Activated CD8-positive, alpha-beta T cell treated with anti-CD3 and anti-CD28 coated beads, Interleukin-2, amount 10 ng/mL, durations not matched to agents 7 days and 5 days (primary cell): ENCODE measurements at places on chromosomes 16 and 17. TPM values are rescaled to one million over a fixed set of nuclear protein-coding genes. Genes with fewer than 3 reads are reported as not detected.
A peak's percentile ranks its signal among the peaks of the same experiment; 100 is the strongest.

GRCh38 chr17:44004761-44005526 is 522 bp downstream of the NAGS start:
- DNase-seq = peak; percentile 34

GRCh38 chr16:11672206-11673090 is 4.2 kb downstream of the SNN start:
- DNase-seq = peak; percentile 75

DNA sequence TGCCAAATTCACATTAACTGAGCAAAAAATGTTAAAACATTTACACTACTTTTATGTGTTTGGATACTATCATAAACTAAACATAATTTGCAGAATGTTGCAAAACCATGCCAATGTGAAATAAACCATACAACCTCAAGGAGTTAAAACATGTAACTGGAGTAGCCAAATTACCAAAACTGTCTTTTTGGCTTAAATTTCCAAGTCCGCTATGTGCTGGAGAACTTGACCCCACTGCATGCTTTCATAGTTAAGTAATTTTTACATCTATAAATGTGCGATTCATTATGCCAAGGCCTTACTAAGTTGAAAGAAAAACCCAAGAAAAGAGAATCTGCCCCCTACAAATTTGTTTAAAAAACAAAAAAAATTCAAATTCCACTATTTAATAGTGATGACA is 28.2 kb downstream of the BRD7 start:
- DNase-seq = no peak

The SMTNL2 gene
- not detected for total RNA-seq

DNA sequence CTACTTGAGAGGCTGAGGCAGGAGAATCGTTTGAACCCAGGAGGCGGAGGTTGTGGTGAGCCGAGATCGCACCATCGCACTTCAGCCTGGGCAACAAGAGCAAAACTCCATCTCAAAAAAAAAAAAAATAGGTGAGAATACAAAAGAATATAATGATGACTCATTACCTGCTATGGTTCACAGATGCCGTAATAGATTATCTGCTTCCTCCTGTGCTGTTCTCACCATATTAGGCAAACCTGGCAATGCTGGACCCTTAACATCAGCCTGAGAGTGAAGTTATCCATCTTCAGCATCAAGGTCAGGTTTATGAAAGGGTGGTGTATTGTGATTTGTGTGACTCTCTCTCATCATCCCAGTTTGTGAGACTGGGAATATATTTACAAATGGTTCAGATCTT is 271.3 kb upstream of the CPHXL start:
- no peak for DNase-seq

GRCh38 chr16:17227278-17227677 is 243.5 kb downstream of the XYLT1 start:
- DNase-seq = no peak

- no peak for DNase-seq
These were observed 23.4 kb downstream of the ACSM1 start for GRCh38 chr16:20673882-20674683.

The FBXO47 gene
- not detected for total RNA-seq

DNA sequence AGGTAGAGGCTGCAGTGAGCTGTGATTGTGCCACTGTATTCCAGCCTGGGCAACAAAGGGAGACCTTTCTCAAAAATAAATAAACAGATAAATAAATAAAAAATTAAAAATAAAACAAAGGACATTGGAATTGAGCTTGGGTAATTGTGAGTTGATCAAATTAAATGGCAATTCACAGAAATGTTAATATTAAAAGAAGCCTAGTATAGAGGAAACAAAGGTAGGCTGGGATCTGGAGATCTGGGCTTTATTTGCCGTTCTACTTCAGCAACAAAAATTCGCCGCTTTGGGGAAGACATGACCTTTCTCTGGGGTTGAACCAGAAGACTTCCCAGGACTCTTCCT is 332 bp upstream of the VPS25 start:
- no peak for DNase-seq

GRCh38 chr17:78962345-78962983 is 17.3 kb downstream of the LGALS3BP start:
- DNase-seq = no peak

- peak; percentile 67 for DNase-seq
These were observed 5.3 kb downstream of the RPL13 start for GRCh38 chr16:89565506-89566372.

- DNase-seq = no peak
These were observed 51.3 kb upstream of the CCL1 start for GRCh38 chr17:34414339-34414738.

DNA sequence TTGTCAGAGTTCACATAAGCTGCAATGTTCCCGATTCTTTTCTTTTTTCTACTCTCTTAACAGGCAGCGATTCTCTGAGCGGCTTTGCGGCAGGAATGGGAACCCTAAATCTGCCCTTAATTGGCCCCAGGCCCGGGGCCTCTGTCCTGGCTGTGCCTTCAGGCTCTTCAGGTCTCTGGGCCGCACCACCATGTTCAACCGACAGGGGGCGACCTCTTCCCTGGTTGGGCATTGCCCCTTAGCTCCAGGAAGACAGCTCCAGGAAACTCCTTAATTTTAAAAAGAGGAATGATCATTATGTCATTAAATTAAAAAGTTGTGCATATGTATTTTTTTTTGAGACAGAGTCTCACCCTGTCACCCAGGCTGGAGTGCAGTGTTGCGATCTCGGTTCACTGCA is 20.3 kb downstream of the CACNG5 start:
- peak; percentile 41 for DNase-seq

GRCh38 chr17:75508931-75509361 is 6.4 kb downstream of the CASKIN2 start:
- no peak for DNase-seq

GRCh38 chr17:62735044-62735651 is 73.0 kb downstream of the MARCHF10 start:
- no peak for DNase-seq

GRCh38 chr17:45410144-45411091 is 22.3 kb downstream of the ARHGAP27 start:
- peak; percentile 76 for DNase-seq

The TSNAXIP1 gene
- 0.47 TPM for total RNA-seq

DNA sequence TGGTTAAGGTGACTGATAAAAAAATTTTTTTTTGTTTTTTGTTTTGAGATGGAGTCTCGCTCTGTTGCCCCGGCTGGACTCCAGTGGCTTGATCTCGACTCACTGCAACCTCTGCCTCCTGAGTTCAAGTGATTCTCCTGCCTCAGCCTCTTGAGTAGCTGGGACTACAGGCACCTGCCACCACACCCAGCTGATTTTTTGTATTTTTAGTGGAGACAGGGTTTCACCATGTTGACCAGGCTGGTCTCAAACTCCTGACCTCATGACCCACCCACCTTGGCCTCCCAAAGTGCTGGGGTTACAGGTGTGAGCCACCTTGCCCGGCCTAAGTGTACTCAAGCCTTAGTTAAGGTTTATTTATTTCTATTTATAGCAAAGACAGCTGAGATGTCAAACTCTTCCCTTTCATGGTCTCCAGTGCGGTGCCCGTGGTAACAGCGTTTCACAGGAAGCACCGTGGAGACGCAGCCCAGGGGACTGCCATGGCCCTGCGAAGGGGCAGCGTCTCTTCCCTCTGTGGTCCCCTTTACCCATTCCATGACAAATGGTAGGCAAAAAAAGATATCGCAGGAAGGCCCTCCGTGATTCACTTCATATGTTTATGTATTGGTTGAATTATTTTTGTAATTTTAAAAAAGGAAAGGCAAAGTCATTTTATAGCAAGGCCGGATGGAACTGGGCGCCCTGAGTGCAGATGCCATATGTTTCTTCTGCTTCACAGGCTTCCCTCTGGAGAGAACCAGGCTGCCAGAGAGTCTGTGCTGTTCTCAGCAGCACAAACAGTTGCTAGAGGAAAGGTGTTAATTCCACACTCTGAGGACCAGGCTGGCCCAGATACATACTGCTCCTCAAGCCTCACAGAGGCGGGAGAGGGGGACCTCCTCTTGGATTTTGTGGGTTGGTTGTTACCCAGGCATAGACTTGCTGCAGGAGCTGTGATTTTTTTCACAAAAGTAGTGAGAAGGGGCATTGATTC is 29.2 kb downstream of the DDX19A start:
- DNase-seq = no peak

GRCh38 chr17:63772801-63773271 is 561 bp downstream of the CCDC47 start:
- DNase-seq = peak; percentile 21

GRCh38 chr17:50872710-50873424 is 6.7 kb upstream of the TOB1 start:
- DNase-seq = peak; percentile 53

The CTRB2 gene
- total RNA-seq = not detected
